ENCODE measurements at places on chromosomes 13 and 19. TPM values are rescaled to one million over a fixed set of nuclear protein-coding genes. Genes with fewer than 3 reads are reported as not detected.

GRCh38 chr13:53189162-53189561 lies 160.5 kb downstream of the OLFM4 start:
- no peak for DNase-seq

- DNase-seq, result peak; percentile 34
These were observed 23.8 kb downstream of the DEDD2 start for GRCh38 chr19:42193706-42194105.

DNA sequence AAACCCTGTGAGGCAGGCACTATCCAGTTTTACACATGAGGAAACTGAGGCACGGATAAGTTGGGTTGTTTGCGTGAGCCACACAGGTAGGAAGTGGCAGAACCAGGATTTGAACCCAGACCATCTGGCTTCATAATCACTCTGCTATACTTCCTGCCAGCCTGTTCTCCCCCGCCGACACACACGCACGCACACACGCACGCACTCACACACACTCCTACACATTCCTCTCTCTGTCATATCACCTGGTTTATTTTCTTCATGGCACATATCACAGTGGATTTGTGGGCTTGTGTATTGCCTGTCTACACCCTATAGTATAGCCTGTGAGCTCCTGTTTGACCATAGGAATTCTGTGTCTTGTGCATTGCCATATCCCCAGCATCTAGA lies 140.0 kb downstream of the SIPA1L3 start:
- no peak for DNase-seq

- DNase-seq, result no peak
These were observed 333.5 kb downstream of the TSHZ3 start for GRCh38 chr19:31015778-31016177.

GRCh38 chr13:48317511-48318376 lies 14.2 kb downstream of the RB1 start:
- no peak for DNase-seq

- peak; percentile 91 for DNase-seq
These were observed 571 bp downstream of the ZNF653 start for GRCh38 chr19:11505032-11505503.

GRCh38 chr13:54210397-54211049 lies 1181.9 kb downstream of the OLFM4 start:
- no peak for DNase-seq

- DNase-seq, result no peak
These were observed 573.7 kb downstream of the IRS2 start for GRCh38 chr13:109212650-109213049.

DNA sequence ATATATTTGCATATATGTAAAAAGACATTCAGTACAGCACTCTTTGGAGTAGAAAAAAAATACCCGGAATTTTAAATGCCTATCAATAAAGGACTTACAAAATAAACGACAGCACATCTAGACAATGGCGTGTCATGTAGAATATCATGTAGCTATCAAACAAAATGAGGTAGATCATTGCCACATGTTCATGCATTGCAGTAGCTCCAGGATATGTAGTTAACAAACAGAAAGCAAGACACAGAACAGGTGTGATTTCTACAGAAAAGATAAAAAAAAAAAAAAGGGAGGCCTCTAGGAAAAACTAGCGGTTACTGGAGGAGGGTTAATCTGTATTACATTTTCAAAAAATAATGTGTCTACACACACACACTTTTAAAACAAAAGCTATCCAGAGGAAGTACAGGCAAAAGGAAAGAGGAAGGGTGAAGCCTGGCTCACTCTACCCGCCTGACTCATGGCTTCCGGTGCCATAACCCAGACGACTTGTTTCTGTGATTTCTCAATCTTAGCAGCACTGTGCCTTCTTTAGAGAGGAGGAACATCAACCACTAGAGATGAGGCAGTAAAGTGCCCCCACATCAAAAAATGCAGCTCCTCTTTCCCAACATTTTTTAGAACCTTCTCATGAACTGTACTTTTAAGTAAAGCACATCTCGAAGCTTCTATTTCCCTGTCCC lies 6.9 kb downstream of the KCTD12 start:
- DNase-seq, result peak; percentile 82

GRCh38 chr19:38229585-38230073 lies 5.6 kb upstream of the DPF1 start:
- DNase-seq, result peak; percentile 86

DNA sequence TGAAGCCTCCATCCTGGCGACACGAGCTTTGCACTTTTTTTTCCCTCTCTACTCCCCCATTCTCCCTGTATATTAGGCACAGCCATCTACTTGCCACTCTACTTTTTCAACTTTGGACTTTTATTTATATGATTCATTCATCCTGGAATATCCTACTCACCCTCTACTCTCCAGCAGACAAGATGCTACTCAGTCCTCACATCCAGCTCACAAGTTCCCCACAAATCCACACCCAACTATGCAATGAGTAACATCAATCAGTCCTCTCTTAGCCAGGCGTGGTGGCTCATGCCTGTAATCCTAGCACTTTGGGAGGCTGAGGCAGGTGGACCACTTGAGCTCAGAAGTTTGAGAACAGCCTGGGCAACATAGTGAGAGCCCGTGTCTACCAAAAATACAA lies 23.9 kb upstream of the URAD start:
- no peak for DNase-seq

GRCh38 chr19:50173127-50173526 lies 10.0 kb upstream of the IZUMO2 start:
- DNase-seq, result no peak

- DNase-seq, result no peak
These were observed 533 bp downstream of the TNFSF9 start for GRCh38 chr19:6531163-6531955.

- DNase-seq, result no peak
These were observed 126.6 kb downstream of the USP12 start for GRCh38 chr13:27044837-27045570.

GRCh38 chr13:106241974-106242953 lies 293.2 kb downstream of the EFNB2 start:
- peak; percentile 6 for DNase-seq

GRCh38 chr13:113959198-113959597 lies 14.7 kb downstream of the C13orf46 start:
- no peak for DNase-seq

- DNase-seq, result no peak
These were observed 314.7 kb downstream of the OLFM4 start for GRCh38 chr13:53343361-53343744.

GRCh38 chr19:18931316-18932162 lies 9.5 kb downstream of the HOMER3 start:
- DNase-seq, result no peak

GRCh38 chr19:51458051-51458645 lies at the start of gene SIGLEC8:
Gene SIGLEC8 (minus strand): TSS chr19:51458454. CDS start chr19:51458387, 67 bp downstream.
- DNase-seq, result no peak

DNA sequence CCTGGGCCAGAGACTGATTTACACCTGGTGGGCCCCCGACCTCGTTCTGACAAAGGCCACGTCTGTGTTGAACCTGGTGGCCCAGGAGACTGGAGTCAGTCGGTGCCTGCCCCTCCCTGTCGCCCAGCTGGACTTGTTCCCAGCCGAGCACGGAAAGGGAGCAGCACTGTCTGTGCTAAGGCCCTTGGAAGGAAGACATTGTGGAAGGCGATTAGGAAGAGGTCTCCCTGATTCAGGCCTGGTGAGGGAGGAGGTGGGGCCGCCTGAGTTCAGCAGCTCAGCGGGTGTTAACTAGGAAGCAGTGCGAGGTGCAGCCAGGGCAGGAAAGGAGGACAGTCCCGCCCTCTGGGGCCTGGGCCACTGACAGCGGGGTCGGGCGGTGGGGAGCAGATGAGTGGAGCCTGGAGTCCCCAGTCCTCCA lies 64.7 kb downstream of the GPR12 start:
- no peak for DNase-seq

DNA sequence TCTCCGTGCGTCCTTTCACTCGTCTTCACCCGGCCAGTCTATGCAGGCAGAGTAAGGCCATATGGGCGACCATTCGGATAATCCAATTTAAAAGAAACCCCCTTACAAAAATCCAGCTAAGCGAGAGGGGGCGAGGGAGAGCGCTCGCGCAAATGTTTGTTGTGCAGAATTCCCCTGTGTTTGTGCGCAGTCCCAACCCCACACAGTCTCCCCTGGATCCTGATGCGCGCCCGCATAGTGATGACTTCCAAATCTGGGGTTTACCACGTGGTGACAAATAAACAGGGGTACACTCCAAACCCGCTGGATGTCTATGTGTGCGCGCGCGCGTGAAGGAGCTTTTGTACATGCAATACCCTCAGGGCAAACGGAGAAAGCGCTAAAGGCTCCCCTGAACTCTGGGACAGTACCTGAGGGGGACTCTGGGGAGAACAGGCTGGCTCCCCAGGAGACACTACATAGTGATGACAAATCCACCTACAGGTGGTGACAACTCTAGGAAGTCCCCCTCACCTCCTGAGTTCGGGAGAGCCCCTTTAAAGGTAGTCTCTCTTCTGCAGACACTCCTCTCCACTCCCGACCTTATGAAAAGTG lies 8.5 kb downstream of the SOX21 start:
- no peak for DNase-seq

DNA sequence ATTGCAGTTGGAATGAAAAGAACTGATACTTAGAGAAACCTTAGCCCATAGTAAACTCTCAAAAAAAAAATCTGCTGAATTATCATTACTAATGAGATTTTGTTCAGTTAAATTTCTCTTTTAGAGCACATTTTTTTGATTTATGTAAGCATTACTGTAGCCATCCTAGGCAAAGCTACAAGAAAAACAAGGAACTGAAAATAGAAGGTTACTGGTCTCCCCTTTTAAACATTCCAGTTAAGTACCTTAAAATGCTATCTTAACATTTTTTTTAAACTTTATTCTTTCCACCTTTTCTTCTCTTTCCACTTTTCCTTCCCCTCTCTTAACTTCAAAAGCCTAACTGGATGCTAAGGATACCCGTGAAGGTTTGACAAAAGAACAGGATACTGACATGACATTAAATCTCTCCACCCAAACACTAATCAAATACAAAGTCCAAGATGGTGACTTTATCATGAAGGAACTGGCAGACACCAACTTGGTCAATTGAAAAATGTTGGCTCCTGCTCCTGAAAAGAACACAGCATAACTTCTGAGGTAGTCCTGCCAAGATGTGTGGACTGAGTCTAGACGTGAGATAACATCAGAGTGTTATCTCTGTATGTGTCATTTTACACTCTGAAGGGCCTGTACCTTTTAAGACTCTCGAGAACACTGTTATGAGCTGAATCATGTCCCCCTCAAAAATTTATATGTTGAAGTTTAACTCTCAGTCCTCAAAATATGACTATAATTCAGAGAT lies 29.5 kb upstream of the SACS start:
- peak; percentile 90 for DNase-seq

DNA sequence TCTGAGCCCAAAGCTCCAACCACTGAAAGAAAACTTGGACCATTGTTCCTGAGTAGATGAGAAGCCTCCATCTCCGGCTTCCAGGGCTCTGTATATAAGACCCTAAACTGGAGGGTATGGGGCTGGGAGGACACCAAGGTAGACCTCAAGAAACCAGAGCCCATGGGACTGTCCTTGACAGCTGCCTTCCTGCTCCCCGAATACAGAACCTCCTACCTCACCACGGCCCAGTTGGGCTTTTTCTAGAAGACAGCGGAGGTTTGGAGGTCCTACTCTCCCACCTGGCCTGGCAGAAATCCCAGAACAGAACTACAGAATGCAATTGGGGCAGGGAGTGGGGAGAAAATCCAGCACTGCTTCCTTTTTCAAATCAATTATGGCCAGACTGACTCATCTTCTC lies 177.3 kb upstream of the ZNF507 start:
- no peak for DNase-seq

DNA sequence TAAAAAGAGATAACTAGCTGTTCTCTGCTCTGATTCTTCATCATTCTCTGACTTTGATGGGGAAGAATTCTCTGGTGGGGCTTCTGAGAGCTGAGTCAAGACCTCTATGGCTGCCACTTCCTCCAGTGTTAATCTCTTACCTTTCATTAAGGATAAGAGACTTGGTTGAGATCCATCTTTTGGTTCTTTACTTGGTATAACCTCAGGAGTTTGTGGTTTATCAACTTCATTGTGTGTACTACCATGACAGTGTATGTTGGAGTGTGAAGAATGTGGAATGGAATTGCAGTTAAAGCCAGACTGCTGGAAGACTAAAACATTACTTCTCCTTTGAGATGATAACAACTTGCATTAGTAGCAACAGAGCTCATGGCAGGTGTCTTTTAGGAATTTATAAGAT lies 222.0 kb downstream of the SLITRK5 start:
- no peak for DNase-seq

GRCh38 chr19:10211061-10211460 lies 16.3 kb upstream of the DNMT1 start:
- DNase-seq, result no peak

GRCh38 chr19:46254776-46255175 lies 25.2 kb downstream of the IGFL1 start:
- DNase-seq, result no peak

GRCh38 chr19:4316956-4317355 lies 12.6 kb downstream of the FSD1 start:
- DNase-seq, result no peak

DNA sequence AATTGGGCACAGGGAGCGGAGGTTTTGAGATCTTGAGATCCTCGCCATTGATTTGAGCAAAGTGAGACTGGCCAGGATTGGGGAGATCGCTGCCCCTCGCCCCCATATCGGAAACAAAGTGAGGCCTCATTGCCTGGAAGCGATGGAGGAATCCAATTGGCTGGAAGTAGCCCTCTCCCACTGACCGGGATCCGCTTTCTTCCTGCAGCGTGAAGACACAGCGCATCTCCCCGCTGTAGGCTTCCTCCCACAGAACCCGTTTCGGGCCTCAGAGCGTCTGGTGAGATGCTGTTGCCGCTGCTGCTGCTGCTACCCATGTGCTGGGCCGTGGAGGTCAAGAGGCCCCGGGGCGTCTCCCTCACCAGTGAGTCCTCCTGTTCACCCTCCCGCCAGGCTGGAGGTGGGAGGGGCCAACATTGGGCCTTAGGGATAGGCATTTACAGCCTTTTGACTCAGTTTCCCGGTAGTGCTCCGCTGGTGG lies 438 bp downstream of the PRKCSH start:
- peak; percentile 20 for DNase-seq

- DNase-seq, result no peak
These were observed 5.5 kb downstream of the NR2F6 start for GRCh38 chr19:17240062-17240752.

- no peak for DNase-seq
These were observed 10.4 kb upstream of the F2RL3 start for GRCh38 chr19:16878181-16878965.

PCID2 gene
- total RNA-seq, result 66.8 TPM

PGLYRP2 gene
- total RNA-seq, result not detected

NPHS1 gene
- total RNA-seq, result not detected

TFPT gene
- total RNA-seq, result 16.7 TPM

ZNF665 gene
- 6.3 TPM for total RNA-seq

ZNF888 gene
- total RNA-seq, result 2.6 TPM

PDX1 gene
- not detected for total RNA-seq

GPR12 gene
- total RNA-seq, result not detected

CEACAM5 gene
- not detected for total RNA-seq

MYO16 gene
- under 0.01 TPM for total RNA-seq

RFPL4A gene
- total RNA-seq, result not detected

POU2F2 gene
- total RNA-seq, result 0.17 TPM

TICAM1 gene
- 4.1 TPM for total RNA-seq

Data from fibroblast of lung (primary cell).